Naive B cell (primary cell): ENCODE measurements at places on chromosomes 4 and X.

DNA sequence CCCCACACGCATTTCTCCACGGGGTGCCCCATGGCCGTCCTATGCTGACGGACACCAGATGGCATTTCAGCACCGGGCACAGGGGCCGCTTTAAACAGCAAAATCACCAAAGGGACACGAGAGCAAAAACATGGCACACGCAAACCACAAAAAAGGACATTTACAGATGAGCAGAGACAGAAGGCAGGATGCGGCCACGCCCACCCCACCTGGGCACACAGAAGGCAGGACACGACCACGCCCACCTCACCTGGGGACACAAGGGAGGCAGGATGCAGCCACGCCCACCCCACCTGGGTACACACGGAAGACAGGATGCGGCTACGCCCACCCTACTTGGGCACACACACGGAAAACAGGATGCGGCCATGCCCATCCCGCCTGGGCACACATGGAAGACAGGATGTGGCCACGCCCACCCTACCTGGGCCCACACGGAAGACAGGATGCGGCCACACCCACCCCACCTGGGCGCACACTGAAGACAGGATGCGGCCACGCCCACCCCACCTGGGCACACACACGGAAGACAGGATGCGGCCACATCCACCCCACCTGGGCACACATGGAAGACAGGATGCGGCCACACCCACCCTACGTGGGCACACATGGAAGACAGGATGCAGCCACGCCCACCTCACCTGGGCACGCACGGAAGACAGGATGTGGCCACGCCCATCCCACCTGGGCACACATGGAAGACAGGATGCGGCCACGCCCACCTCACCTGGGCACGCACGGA, 69.1 kb downstream of the FAM53A start:
- peak overlapping the region; percentile 8 for H3K27ac ChIP-seq
- no peak overlapping the region for H3K4me3 ChIP-seq
- peaks cover 19% of the 10 kb centered on the region for H3K36me3 ChIP-seq
- H3K4me1 ChIP-seq, result peaks cover 12% of the 10 kb centered on the region

DNA sequence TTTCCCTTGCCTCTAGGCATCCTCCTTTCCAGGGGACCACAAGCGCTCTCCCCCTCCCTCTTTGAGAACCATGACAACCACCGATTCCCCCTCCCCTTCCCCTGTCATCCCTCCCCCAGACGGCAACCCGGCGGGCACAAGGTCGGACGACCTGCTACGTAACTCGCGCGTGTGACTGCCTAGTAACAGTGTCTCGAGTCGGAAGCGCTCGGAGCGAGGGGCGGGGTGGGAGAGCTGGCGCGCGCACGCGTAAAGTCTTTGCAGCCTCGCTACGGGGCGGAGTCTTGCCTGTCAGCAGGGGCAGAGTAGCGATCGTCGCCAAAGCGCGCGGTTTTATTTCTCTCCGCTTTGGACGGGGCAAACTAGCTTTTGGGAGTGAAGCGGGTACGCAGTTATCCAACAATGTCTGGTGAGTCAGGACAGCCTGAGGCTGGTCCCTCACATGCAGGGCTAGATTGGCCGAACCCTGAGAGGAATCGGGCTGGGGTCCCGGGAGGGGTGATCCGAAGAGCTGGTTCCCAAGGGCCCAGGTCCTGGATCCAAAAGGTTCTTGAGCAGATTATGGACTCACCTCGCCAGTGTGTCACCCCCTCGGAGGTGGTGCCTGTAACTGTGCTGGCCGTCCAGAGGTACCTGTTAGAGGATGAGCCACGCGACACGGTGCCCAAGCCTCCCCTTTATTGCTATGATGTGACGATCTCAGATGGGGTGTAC, at the start of gene RADX:
Gene RADX (plus strand): TSS at position 300 of the 714 bp plus-strand sequence. CDS start 103 bp downstream, at position 403.
- H3K36me3 ChIP-seq, result no peaks in the 10 kb centered on the region
- H3K27me3 ChIP-seq, result no peaks in the 10 kb centered on the region
- H3K4me3 ChIP-seq, result peak within 1 kb of the TSS; percentile 98
- peak within 1 kb of the TSS; percentile 96 for H3K27ac ChIP-seq

DNA sequence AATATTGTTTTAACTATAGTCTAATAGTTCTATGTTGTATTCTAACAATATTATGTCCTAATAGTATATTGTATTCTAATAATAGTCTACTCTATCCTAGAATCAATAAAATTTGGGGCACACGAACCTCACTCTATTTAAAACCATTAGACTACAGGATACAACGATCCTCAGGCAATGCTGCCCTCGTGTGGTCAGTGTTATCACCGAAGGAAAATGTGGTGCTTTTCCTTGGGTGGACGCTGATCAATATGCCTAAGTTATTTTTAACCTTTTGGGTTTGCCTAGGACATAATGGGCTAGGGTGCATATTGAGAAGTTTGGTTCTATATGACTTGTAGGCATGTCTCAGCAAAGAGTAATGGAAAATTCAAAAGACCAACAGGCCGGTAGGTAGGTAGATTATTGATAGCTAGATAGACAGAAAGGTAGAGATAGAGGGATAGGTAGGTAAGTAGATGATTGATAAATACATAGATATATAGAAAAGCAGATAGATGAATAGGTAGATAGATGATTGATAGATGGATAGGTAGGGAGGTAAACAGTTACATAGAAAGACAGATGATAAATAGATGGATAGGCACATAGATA, 75.1 kb downstream of the PRKX start:
- H3K4me3 ChIP-seq, result no peak overlapping the region
- peak overlapping the region; percentile 4 for H3K27ac ChIP-seq
- peaks cover 17% of the 10 kb centered on the region for H3K36me3 ChIP-seq
- no peak for DNase-seq
- H3K4me1 ChIP-seq, result no peaks in the 10 kb centered on the region

DNA sequence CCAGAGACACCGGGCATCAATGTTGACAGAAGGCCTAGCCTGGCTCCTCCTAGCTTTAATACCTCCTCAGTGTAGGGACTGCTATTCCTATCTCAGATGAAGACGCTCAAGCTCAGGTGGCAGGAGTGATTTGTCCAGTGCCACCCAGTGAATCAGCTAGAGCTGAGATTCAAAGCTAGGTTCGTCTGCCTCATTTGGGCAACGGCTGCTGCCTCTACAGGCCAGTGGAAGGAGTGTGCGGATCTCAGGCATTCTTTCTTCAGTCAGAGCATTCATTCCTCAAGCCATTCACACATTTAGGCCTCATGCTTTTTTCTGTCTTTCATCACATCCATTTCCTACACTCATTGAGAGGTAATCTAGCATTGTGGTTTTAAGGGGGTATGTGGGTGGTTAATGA, 7.3 kb downstream of the TSR2 start:
- no peak overlapping the region for H3K4me3 ChIP-seq
- H3K27ac ChIP-seq, result no peak overlapping the region
- peaks cover 9% of the 10 kb centered on the region for H3K36me3 ChIP-seq
- peaks cover 16% of the 10 kb centered on the region for H3K4me1 ChIP-seq

DNA sequence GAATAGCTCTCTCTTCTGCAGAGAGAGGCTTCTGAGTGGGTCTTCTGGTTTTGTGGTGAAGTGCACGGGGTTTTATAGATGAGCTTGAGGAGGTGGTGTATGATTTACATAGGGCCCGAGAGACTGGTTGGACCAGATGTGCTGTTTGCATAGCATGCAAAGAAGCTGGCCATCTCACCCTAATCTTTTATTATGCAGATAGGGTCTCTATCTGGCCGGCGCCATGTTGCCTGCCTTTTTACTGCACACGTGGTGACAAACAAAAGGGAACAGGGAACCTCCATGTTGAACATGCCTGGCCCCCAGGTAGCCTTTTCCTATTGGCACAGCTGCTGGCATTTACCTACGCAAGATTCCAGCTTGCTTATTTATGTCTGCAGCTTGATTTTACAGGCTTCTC, 473.3 kb upstream of the FAM47C start:
- DNase-seq, result no peak
- no peaks in the 10 kb centered on the region for H3K36me3 ChIP-seq
- H3K4me1 ChIP-seq, result no peaks in the 10 kb centered on the region
- no peak overlapping the region for H3K27ac ChIP-seq
- no peaks in the 10 kb centered on the region for H3K27me3 ChIP-seq

DNA sequence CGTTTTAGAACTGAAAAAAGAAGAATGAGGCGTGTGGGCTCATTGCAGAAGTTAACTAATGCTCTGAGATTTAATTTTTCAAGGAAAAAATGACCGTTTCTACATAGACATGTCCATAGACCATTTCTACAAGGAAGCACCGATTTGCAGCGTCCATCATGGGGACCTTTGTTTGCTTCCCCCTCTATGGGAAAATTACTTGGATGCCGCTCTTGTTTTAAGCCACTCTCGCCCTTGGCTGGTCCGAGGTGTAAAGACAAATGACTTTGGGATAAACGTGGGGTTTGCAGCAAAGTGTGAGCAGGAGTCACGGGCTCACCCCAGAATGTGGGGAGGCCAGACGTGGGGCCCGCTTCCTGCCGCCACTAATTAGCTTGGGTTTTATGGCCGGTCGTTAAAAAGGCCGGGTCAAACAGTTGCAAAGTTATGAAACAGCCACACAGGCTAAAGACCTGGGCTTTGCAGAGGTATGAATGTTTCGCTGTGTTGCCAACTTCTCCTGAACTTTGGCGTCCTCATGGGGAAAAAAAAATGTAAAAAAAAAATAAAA, 235.9 kb downstream of the SHOX start:
- no peak for DNase-seq
- no peak overlapping the region for H3K4me3 ChIP-seq
- H3K27ac ChIP-seq, result no peak overlapping the region
- H3K36me3 ChIP-seq, result no peaks in the 10 kb centered on the region
- H3K4me1 ChIP-seq, result no peaks in the 10 kb centered on the region

GRCh38 chr4:11843340-11843739, 414.6 kb upstream of the HS3ST1 start:
- H3K27ac ChIP-seq, result no peak overlapping the region
- no peaks in the 10 kb centered on the region for H3K36me3 ChIP-seq
- peaks cover under 1% of the 10 kb centered on the region for H3K27me3 ChIP-seq

- H3K27ac ChIP-seq, result no peak overlapping the region
- DNase-seq, result no peak
Measured at GRCh38 chr4:112853662-112854256, 195.7 kb upstream of the ANK2 start.

GRCh38 chr4:42865572-42866189, 26.8 kb upstream of the GRXCR1 start:
- no peaks in the 10 kb centered on the region for H3K4me1 ChIP-seq
- no peaks in the 10 kb centered on the region for H3K36me3 ChIP-seq
- DNase-seq, result peak; percentile 45
- H3K27me3 ChIP-seq, result peaks cover 37% of the 10 kb centered on the region

GRCh38 chr4:26145212-26145611, 175.6 kb upstream of the RBPJ start:
- peaks cover 20% of the 10 kb centered on the region for H3K27me3 ChIP-seq
- no peak for DNase-seq
- no peak overlapping the region for H3K27ac ChIP-seq
- no peaks in the 10 kb centered on the region for H3K4me1 ChIP-seq

GRCh38 chrX:14641681-14642655, 112.6 kb downstream of the GLRA2 start:
- H3K27me3 ChIP-seq, result no peaks in the 10 kb centered on the region
- H3K27ac ChIP-seq, result no peak overlapping the region
- H3K36me3 ChIP-seq, result no peaks in the 10 kb centered on the region
- H3K4me1 ChIP-seq, result no peaks in the 10 kb centered on the region
- no peak overlapping the region for H3K4me3 ChIP-seq

- no peak for DNase-seq
- no peak overlapping the region for H3K27ac ChIP-seq
- H3K36me3 ChIP-seq, result no peaks in the 10 kb centered on the region
- H3K27me3 ChIP-seq, result no peaks in the 10 kb centered on the region
Measured at GRCh38 chr4:124958847-124959246, 246.3 kb upstream of the ANKRD50 start.

- no peaks in the 10 kb centered on the region for H3K27me3 ChIP-seq
- H3K36me3 ChIP-seq, result no peaks in the 10 kb centered on the region
- H3K27ac ChIP-seq, result no peak overlapping the region
- no peaks in the 10 kb centered on the region for H3K4me1 ChIP-seq
- H3K4me3 ChIP-seq, result no peak overlapping the region
Measured at GRCh38 chrX:111164728-111165127, 68.7 kb downstream of the PAK3 start.

GRCh38 chr4:134531013-134531412, 329.4 kb upstream of the PABPC4L start:
- no peaks in the 10 kb centered on the region for H3K36me3 ChIP-seq
- no peak overlapping the region for H3K4me3 ChIP-seq
- no peaks in the 10 kb centered on the region for H3K27me3 ChIP-seq

DNA sequence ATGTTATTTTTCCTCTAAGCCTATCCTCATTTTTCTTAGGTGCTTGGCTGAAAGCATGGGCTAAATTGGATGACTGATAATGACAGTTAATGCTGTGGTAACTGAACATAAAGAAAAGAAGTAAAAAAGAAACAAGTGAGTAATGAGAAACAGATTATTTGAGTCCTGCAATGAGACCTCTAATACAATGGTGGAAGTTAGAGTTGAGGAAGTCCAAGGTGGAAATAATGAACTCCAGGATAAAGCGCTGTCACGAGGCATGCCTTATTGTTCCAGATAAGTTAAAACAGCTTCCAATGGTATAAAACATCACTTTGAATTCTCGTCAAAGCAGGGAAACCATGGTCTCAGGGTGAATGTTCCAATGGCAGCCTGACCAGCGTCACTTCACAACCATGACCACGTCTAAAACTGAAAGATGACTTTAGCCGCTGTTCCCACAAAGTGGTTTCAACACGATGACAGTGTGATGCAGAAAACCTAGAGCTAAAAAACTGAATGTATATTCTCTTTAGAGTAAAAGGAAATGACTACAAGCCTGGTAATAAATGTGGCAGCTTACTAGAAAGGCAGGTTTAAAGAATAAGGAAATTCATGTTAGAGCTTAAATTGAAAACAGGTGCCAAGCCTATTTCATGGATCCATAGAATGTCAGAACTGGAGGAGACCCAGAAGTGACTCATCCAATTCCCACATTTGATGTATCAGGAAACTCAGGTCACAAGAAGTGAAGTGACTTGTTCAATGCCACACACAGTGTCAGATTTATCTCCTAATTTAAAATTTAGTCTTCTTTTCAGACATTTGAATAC, 202.6 kb upstream of the GYPA start:
- DNase-seq, result no peak
- no peak overlapping the region for H3K27ac ChIP-seq
- H3K27me3 ChIP-seq, result peaks cover 8% of the 10 kb centered on the region
- H3K4me1 ChIP-seq, result no peaks in the 10 kb centered on the region
- no peak overlapping the region for H3K4me3 ChIP-seq

DNA sequence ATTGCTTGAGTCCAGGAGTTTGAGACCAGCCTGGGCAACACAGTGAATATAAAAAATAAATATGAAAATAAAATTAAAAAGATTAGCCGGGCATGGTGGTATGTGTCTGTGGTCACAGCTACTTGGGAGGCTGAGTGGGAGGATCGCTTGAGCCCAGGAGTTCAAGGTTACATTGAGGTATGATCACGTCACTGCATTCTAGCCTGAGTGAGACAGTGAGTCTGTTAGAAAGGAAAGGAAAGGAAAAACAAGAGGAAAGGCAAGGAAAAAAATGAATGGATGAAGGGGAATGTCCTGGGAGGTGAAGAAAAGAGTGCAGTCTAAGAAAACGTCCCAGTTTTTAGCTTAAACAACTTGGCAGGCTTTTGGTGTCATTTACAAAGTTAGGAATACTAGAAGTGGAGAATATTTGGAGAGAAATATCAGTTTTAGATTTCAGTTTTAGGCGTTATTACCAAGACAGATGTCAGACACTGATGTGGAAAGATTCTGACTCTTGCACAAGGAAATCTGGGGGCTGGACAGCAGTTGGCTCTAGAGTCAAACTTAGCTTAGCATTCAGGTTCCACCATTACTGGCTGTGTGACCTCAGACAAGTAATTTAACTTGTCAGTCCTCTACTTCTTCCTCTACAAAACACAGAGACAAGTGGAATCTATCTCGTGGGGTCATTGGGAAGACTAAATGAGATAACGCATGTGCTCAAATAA, 139.0 kb downstream of the TSPAN5 start:
- no peak for DNase-seq
- peaks cover 5% of the 10 kb centered on the region for H3K36me3 ChIP-seq
- no peak overlapping the region for H3K4me3 ChIP-seq
- H3K27me3 ChIP-seq, result no peaks in the 10 kb centered on the region
- peaks cover 20% of the 10 kb centered on the region for H3K4me1 ChIP-seq
- H3K27ac ChIP-seq, result peak overlapping the region; percentile 47
